ENCODE measurements at places on chromosomes 3 and 15.

GRCh38 chr3:129571605-129572547 is 28.9 kb downstream of the H1-8 start:
- DNase-seq = no peak

DNA sequence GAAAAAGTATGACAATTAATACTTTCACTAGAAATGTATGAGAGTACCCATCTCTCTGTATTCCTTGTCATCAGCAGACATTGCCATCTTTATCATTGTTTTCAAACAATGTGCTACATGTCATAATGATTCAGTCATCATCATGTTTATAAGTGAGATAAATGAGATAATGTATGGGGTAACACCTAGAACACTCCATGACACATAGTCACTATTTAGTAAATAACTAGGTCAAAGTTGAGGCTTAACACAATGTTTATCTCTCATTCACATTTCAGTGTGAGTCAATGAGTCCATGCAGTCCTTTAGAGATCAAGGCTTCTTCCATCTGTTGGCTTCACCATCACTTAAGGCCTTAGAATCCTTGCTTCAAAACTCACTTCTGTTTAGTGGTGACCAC is 70.0 kb downstream of the NLGN1 start:
- DNase-seq = no peak

DNA sequence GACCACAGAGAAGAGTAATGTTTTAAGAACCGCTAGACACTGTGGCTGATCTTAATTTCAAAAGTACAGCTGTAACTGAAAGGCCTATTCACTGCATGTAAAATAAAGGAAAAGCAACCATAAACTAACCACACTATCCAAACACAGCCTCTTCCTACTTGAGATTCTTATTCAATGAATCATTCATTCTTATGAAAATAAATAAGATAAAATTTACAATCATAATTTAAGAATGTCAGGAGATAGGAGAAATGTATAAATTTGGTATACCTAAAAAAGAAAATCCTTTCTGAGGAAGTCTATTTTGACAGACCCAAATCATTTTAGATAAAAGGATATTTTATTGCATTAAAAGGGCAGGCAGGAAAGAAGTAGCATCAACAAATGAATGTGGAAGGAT is 533.5 kb upstream of the ZNF385D start:
- DNase-seq = no peak

- no peak for DNase-seq
Observed at GRCh38 chr3:27456554-27456953, 27.6 kb downstream of the SLC4A7 start.

DNA sequence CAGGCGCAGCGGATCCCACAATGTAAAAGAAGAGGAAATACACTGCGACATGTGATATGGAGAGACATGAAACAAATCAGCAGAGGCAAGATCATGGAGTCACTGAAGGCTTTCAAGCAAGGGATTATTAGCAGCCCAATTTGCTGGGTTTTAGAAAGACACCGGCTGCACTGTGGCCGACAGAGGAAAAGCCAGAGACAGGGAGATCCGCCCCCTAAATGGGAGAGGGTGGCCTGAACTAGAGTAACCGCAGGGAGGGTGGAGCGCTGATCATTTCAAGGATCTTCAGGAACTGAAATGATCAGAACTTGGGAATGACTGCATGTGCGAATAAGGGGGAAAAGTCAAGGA is 612 bp upstream of the C15orf40 start:
- no peak for DNase-seq

- no peak for DNase-seq
Observed at GRCh38 chr3:113531826-113532697, at the start of gene SIDT1. Gene SIDT1 (plus strand): TSS chr3:113532555. CDS start chr3:113533022, 467 bp downstream.

GRCh38 chr15:91150502-91151160 is 50.6 kb downstream of the SV2B start:
- no peak for DNase-seq

GRCh38 chr3:120682095-120682681 is at the start of gene HGD:
Gene HGD (minus strand): TSS chr3:120682239. CDS start chr3:120682111, 128 bp downstream.
- no peak for DNase-seq

- no peak for DNase-seq
Observed at GRCh38 chr3:33041909-33042308, 55.0 kb downstream of the GLB1 start.

- no peak for DNase-seq
Observed at GRCh38 chr3:63338351-63338750, 60.2 kb downstream of the SYNPR start.

GRCh38 chr3:183491923-183492848 is 63.3 kb downstream of the KLHL6 start:
- DNase-seq = no peak

DNA sequence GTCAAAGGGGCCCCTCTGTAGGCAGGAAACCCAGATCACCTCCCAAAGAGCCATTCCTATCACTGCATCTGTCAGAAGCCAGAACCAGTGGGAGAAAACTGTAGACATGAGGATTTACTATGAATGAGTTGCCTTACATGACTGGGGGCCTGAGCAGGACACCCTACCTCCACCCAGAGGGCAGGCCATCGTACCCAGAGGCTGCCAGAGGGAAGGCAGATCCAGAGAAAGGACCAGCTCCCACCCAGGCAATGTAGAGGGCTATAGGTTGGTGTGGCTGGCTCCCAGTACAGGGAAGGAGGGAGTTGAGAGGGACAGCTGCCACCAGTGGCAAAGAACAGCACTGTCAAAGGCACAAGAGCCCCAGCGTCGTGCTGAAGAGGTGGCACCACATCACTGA is 233.2 kb downstream of the OCA2 start:
- no peak for DNase-seq

DNA sequence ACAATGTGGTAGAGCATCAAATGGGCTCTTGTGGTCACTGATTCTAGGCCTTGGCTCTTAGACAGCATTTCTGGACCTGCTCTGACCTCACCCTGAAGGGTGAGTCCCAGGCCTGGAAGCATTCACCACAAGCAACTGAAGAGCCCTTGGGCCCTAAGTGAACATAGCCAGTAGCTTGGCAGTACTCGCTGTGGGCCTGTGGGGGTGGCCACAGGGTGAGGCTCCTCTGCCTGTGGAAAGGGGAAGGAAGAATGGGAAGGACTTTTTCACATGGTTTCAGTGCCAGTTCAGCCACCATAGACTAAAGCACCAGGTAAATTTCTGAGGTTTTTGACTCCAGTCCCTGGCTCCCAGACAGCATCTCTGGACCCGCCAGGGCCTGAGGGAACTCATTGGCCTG is 5.1 kb upstream of the ZSCAN2 start:
- no peak for DNase-seq

- no peak for DNase-seq
Observed at GRCh38 chr3:176789281-176789705, 408.0 kb downstream of the TBL1XR1 start.

GRCh38 chr3:49722896-49723295 is 855 bp downstream of the GMPPB start:
- DNase-seq = no peak

DNA sequence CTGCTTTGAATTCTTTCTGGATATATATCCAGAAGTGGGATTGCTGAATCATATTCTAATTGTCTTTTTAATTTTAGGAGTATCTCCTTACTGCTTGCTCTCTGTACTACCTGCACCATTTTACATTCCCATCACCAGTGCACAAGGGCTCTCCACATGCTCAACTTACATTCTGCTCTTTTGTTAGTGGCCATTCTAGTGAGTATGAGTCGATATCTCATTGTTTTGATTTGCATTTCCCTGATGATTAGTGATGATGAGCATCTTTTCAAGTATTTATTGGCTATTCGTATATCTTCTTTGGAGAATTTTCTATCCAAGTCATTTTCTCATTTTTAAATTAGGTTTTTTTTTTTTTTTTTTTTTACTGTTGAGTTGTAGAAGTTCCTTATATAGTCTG is 29.5 kb downstream of the PFN2 start:
- no peak for DNase-seq

DNA sequence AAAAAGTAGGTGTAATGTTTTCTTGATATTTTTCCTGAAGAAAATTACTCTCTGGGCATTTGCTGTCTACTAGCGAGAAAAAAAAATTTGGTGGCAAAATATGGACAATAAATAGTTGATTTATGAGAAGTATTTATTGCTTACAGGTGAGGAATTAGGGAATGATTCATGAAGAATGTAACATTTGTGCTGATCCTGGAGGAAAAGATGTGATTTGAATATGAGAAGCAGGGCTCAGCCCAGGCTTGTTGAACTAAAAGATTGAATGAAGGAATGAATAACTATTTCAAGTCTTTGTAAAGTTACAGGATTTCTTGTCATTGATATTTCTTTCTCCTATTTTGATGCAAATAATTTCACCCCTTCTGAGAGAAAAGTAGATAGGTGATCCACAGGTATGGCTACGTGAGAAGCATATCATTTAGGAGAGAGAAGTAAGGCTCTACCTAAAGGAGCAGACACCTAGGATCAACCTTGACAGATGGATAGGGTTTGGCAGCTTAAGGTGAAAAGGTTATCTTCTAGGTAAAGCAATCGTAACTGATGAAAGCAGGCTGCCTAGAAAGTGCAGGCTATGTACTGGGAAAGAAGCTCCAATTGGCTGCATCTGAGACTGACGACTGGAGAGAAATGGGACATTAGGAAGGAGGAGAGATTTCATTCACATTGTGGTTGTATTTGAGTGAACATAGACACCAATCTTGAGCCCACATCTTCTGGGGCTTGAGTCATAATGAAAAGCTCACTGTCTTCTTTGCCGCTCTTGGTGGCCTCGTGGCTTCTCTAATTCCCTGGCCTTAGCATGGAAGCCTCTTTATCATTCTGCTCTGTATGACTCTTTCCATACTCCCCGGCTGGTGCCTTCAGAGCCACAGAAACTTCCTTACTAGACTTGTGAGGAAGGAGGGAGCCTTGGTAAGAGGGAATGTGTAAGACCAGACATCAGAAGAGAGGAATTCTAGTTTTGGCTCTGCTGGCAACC is 106.5 kb downstream of the P3H2 start:
- no peak for DNase-seq

DNA sequence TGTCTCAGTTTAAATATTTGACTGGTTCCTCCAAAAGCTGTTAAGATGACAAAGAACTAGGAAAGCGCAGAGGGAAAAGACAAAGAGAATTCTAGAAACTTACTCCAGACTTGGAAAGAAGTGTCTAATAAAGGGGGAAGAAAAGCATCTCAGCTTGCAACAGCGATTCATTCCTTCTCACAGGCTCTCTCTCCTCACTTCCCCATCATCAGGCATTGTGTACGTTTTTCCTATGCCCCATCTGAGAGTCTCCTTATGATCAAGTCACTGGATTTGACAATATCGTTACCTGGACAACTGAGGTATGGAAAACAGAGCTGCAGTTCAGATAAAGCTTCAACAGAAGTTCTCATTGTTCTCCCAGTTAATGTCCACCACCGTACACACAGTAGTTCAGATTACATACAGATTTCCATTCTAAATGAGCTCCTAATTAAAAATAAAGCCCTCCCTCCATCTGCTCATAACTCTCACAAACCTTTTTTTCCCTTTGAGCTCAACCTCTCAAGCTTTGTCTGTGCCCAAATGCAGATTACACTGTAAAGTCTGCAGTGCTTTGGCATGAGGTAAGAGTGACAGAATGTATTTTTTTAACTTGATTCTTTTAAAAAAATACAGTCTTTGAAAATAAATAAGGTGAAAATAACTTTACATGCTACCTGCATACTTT is 254.4 kb upstream of the THBS1 start:
- no peak for DNase-seq

- peak; percentile 34 for DNase-seq
Observed at GRCh38 chr3:126357295-126358037, at the start of gene KLF15. Gene KLF15 (minus strand): TSS chr3:126357408. CDS start chr3:126352922, 4,486 bp downstream.

Data from retinal pigment epithelial cell (primary cell).